ENCODE measurements at places on chromosomes 16 and 17.

DNA sequence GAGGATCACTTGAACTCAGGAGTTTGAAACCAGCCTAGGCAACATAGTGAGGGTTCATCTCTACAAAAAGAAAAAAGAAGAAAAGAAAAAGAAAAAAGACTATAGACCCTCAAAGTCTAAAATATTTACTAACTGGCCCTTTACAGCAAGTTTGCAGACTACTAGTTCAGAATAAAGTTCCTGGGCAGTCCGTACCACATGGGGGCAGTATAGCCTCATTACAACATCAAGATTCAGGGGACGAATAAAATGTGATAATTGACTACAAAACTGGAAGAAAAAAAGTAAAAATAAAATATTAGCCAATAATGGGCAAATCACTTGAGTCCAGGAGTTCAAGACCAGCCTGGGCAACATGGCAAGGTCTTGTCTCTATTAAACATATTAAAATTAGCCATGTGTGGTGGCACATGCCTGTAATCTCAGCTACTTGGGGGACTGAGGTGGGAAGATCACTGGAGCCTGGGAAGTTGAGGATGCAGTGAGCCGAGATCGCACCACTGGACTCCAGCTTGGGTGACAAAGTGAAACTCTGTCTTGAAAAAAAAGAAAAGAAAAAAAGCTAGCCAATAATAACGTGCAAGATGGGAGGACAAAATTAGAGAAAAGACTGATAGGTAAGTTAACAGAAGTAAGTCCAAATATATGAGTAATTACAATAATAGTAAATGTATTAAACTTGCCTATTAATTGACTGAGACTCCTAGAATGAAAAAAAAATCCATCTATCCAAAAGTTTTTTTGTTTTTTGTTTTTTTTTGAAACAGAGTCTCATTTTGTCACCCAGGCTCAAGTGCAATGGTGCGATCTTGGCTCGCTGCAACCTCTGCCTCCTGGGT is 129.4 kb upstream of the SEC14L1 start:
- peak; percentile 27 for DNase-seq

- no peak for DNase-seq
Observed at GRCh38 chr17:83080858-83081683, 1.7 kb downstream of the METRNL start.

DNA sequence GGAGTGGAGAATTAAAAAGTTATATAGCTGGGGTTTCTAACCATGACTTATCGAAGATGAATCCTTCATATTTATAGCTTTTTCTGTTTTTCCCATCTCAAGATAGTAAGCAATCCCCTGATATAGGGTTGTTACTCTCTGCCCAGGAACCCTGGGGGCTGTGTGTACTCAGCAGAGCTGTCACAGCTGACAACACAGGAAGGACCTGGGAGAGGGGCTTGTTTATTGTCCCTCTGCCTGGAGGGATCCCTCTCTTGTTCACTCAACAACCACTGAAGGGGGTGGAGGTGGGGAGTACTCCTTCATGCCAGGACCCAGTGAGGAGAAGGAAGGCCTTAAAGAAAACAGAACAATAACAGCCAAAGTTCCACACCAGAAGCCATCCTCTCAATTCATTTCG is 19.8 kb downstream of the ASIC2 start:
- no peak for DNase-seq

DNA sequence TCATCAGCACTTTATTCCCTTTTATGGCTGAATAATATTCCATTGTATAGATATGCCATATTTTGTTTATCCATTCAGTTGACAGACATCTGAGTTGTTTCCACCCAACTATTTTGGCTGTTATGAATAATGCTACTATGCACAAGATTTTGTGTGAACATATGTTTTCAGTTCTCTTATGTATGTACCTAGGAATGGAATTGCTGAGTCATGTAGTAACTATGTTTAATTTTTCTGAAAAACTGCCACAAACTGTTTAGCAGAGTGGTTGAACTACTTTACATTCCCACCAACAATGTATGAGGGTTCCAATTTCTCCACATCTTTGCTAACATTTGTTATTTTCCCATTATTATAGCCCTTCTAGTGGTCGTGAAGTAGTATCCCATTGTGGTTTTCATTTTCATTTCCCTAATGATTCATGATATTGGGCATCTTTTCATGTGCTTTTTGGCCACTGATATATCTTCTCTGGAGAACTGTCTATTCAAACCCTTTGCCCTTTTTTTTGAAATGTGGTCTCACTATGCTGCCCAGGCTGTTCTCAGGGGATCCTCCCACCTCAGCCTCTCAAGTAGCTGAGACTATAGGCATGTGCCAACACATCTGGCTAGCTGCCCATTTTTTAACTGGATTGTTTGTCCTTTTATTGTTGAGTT is 26.3 kb downstream of the SMURF2 start:
- DNase-seq, result no peak

DNA sequence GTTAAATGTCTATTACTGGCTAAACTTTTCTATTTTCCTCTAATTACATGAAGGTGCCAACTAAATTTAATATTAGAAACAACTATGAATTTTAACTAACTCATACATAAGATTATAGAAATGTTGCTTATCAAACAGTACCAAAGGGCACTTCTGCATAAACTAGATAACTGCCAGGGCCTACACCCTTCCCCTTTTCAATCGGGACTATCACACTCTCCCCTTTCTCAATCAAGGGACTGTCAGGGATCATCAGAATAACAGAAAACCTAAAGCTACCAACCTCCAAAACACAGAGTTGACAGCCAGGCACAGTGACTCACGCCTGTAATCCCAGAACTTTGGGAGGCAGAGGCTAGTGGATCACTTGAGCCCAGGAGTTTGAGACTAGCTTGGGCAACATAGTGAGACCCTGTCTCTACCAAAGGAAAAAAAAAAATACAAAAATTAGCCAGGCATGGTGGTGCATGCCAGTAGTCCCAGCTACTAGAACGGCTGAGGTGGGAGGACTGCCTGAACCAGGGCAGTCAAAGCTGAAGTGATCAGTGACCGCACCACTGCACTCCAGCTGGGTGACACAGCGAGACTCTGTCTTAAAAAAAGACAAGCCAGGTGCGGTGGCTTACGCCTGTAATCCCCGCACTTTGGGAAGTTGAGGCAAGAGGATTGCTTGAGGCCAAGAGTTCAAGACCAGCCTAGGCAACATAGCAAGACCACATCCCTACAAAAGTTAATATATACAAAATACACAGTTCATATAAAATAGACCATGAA is 3.2 kb upstream of the PHLPP2 start:
- DNase-seq, result no peak

DNA sequence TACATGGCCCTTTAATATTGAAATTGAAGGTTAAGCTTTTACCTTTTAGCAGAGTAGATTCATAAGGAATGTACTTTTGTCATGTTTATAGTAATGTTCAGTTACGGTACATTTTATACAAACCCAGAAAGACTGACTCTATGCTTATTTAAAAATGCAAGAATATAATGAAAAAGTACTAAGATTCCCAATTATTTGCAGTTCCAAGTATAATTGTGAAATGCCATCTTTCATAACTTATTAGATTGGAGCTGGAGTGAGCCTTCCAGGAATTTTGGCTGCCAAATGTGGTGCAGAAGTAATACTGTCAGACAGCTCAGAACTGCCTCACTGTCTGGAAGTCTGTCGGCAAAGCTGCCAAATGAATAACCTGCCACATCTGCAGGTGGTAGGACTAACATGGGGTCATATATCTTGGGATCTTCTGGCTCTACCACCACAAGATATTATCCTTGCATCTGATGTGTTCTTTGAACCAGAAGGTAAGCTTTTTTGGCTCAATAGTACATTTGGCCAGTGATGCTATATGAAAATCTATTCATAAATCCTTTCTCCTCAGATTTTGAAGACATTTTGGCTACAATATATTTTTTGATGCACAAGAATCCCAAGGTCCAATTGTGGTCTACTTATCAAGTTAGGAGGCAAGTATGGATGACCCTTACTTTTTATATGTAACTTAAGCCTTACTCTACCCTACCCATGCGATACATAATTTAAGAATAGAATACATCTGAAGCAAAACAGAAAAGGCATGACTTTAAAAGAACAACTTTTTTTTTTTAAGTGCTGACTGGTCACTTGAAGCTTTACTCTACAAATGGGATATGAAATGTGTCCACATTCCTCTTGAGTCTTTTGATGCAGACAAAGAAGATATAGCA is 4.2 kb downstream of the SRSF2 start:
- peak; percentile 24 for DNase-seq

- DNase-seq, result no peak
Observed at GRCh38 chr16:9408297-9408878, 316.9 kb downstream of the HAPSTR1 start.

GRCh38 chr16:53100889-53101288 is 46.1 kb downstream of the CHD9 start:
- DNase-seq, result no peak

- no peak for DNase-seq
Observed at GRCh38 chr17:62916684-62917571, 49.1 kb upstream of the TANC2 start.

DNA sequence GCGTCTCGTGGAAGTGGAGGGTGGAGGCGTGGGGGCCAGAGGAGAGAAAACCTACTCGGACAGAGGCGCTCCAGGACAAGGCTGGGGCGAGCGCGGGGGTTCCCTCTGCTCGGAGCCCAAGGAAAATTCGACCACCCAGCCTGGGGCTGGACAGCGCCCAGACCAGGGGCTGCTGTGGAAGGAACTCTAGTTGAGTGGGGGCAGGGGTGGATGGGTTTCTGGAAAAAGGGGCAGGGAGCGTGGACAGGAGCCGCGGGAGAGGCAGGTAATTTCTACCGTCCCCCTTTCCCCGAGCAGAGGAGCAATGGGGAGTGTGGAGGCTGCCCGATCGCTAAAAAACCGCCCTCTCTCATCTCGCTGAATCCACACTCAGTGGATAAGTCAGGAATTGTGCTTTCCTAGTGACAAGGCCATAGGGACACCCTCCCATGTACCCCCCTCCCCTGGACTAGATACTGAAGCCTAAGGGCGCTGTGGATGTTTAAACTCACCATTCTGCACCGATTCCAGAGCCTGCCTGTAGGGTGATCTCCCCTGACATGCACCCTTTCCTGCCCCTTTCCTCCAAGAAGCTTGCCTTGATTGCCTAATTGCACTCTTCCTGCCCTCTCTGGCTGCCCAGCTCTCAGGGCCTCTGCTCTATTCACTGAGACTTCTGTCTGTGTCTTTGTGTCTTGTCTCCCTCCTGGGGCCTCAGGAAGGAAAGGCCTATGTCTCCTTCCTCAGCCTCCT is 90.7 kb upstream of the TMEM97 start:
- no peak for DNase-seq

DNA sequence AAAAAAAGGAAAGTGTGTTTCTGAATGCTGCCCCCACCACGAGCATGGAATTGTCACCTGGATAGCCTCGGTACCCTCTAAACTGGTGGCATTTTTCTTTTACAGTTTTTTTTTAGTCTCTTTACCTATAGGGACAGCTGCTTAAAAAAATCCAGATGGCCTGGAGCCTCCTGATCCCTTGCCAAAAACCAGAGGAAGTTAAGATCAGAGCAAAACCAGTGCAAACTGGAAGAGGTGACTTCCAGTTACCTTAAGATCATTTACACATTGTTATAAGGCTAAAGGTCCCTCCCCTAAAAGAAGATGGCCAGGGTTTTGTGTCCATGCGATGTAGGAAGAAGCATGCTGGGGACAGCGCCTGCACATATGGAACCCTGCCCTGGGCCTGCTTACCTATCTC is 3.5 kb downstream of the MEFV start:
- DNase-seq, result no peak

GRCh38 chr16:2016407-2016922 is 3.1 kb upstream of the NPW start:
- no peak for DNase-seq

- no peak for DNase-seq
Observed at GRCh38 chr17:79132271-79133064, 57.8 kb downstream of the ENGASE start.
